Adrenal gland (tissue), 19 donors: ENCODE measurements at places on chromosomes 7 and 10.

DNA sequence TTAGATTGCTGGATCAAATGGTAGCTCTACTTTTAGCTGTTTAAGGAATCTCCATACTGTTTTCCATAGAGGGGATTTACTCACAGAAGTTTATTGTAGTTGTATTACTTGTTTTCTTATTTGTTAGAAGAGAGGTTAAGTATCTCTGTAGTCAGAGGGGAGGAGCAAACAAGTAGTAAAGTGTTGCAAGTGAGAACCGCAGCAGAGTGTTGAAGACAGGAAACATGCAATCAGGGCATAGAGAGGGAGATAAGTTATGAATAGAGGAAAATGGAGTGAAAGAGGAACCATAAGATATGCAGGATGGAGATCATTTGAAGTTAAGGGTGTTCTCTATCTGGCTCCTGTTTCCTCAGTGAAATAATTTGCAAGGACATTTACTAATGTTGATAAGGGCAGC is 331.4 kb upstream of the TMEM229A start:
- no peaks in the 10 kb centered on the region for H3K4me1 ChIP-seq
- no peak overlapping the region for H3K4me3 ChIP-seq
- DNase-seq: no peak
- no peaks in the 10 kb centered on the region for H3K27me3 ChIP-seq
- no peaks in the 10 kb centered on the region for H3K36me3 ChIP-seq
- H3K27ac ChIP-seq: no peak overlapping the region

- no peaks in the 10 kb centered on the region for H3K27me3 ChIP-seq
- no peaks in the 10 kb centered on the region for H3K4me1 ChIP-seq
- DNase-seq: no peak
- H3K4me3 ChIP-seq: no peak overlapping the region
Measured at GRCh38 chr7:152543799-152544198, 108.0 kb upstream of the KMT2C start.

- H3K27ac ChIP-seq: no peak overlapping the region
- H3K36me3 ChIP-seq: peaks cover 6% of the 10 kb centered on the region
- H3K4me1 ChIP-seq: peaks cover 10% of the 10 kb centered on the region
- H3K4me3 ChIP-seq: no peak overlapping the region
- H3K27me3 ChIP-seq: no peaks in the 10 kb centered on the region
- no peak for DNase-seq
Measured at GRCh38 chr7:221978-222715, 29.8 kb downstream of the FAM20C start.

DNA sequence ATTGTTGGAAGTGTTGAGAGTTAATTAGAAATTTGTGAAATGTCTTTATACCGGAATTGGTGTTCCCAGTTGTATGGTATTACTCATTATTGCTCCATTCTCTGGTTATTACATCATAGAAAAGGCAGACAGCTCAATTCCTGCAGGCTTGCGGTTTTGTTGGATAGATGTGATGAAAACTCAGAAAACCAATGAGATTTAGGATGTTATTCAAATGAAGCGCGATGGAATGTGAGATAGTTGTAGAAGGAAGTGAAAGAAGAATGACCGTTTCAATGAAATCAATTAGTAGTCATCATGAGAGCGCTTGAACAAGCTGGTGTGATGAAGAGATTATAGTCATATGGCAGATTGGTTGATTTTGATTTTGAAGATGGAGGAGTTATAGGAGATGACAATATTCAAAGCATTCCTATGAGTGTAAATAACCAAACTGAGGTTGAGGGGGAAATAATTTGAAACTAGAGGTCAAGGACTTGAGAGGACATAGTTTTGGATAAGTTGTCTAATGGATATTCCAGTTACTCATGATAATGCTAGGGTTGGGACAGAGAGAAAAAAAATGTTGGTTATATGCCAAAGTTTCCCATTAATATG is 991.5 kb downstream of the NRG3 start:
- no peaks in the 10 kb centered on the region for H3K27me3 ChIP-seq
- H3K36me3 ChIP-seq: no peaks in the 10 kb centered on the region
- no peak overlapping the region for H3K27ac ChIP-seq
- no peak for DNase-seq
- no peaks in the 10 kb centered on the region for H3K4me1 ChIP-seq

DNA sequence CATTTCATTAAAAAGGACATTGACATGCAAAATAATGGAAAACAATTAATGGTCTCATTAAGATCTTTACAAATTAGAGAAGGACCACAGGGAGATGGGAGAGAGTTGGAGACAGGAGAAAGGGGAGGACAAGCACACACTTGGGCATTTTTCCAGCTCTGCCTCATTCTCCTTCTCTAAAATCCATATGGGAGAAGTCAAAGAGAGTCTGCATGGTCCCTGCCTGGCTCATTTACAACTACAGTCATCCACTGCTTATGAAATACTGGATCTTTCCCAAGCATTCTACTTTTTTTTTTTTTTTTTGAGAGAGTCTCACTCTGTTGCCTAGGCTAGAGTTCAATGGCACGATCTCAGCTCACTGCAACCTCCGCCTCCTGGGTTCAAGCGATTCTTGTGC is 518.9 kb upstream of the CELF2 start:
- no peaks in the 10 kb centered on the region for H3K36me3 ChIP-seq

GRCh38 chr7:92766461-92767003 is 69.8 kb downstream of the CDK6 start:
- H3K27me3 ChIP-seq: no peaks in the 10 kb centered on the region
- peak overlapping the region; percentile 60 for H3K27ac ChIP-seq
- no peak overlapping the region for H3K4me3 ChIP-seq

GRCh38 chr7:93315896-93316295 is 83.7 kb downstream of the VPS50 start:
- no peak overlapping the region for H3K27ac ChIP-seq
- DNase-seq: no peak
- H3K36me3 ChIP-seq: no peaks in the 10 kb centered on the region
- H3K4me3 ChIP-seq: no peak overlapping the region
- H3K27me3 ChIP-seq: no peaks in the 10 kb centered on the region
- H3K4me1 ChIP-seq: no peaks in the 10 kb centered on the region

DNA sequence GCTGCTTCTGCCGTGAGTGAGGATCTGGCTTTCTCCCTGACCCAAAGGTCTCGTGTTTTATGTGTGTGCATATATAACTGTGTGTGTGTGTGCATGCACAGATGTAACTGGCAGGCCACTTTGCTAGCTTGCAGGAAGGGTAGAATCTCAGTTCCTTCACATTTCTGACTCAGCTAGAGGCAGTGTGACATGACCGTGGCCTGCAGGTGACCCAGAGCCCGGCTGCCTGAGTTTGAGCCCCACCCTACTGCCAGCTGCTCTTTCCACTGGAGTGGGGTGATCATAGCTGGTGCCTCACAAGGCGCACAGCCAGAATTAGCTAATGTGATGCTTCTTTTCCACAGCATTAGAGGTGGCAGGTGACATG is 9.3 kb upstream of the MYL7 start:
- no peaks in the 10 kb centered on the region for H3K36me3 ChIP-seq
- H3K27me3 ChIP-seq: peaks cover 2% of the 10 kb centered on the region
- DNase-seq: no peak
- H3K4me3 ChIP-seq: no peak overlapping the region
- peaks cover 7% of the 10 kb centered on the region for H3K4me1 ChIP-seq
